ENCODE measurements at places on chromosomes 3 and 15.

DNA sequence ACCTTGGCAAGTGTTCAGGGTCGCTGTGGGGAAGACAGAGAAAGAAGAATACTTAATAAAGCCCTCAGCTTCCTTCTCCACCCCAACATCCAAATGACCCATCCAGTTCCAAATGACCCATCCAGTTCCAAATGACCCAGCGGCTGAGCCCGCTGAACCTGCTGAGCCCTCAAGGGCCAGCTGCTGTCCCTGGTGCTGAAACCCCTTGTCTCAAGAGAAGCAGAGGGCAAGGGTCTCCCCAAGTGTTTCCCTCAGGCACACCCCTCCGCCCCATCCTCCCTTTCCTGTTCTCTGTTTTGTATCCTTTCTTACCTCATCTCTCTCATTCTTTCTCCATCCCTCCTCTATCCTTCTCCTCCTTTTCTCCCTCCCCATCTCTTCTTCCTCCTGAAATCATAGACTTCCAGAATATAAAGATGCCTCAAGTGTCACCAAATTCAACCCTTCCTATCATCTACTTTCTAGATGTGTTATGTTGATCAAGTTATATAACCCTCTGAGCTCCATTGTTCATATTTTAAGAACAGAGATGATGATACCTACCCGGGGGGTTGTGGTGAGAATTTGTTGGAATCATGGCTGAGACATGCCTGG, 29.0 kb downstream of the CCDC33 start:
- no peak for ATAC-seq

DNA sequence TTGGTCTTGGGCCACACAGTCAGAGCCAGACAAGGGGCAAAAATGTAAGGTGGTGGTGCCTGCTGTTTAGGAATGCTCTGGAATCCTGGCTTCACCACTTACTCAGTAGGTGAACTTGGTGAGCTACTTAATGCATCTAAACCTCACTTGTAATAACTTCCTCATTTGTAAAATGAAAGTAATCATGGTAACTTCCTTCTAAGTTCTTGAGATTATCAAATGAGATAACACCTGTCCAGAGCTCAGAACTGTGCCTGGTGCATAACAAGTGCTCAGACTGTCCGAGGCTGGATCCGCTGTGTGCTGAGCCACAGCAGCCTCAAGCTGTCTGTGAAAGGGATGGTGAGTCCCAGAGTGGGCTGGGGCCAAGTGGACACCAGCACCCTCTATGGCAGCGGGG, 62.8 kb upstream of the KY start:
- no peak for ATAC-seq

- ATAC-seq = no peak
Measured at GRCh38 chr15:78234515-78235040, at the start of gene ACSBG1. Gene ACSBG1, minus strand, starts transcription at chr15:78234565. Its CDS starts 64 bp downstream, at chr15:78234501.

GRCh38 chr3:7841451-7841850, 660.2 kb upstream of the LMCD1 start:
- no peak for ATAC-seq

GRCh38 chr3:55487381-55488241, 505 bp upstream of the WNT5A start:
- ATAC-seq = peak; percentile 24

DNA sequence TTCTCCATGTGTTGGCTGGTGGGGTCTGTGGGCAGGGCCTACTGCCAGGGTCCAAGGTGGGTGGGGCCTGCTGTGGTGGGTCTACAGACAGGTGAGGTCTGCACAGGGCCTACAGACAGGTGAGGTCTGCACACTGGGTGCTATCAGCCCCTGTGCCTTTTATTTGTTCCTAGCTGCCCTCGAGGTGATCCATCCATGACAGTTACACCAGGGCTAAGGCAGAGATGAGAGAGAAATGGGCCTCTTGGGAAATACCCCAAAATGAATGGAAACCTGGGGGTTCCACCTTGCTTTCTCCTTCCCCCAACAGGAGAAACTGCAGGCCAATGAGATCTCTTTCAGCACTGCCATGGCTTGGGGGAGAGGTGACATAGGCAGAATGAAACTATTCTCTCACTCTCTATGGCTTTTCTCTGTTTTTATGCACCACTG, 36.4 kb downstream of the CFAP100 start:
- no peak for ATAC-seq

- ATAC-seq = peak; percentile 89
Measured at GRCh38 chr15:78944669-78945407, at the start of gene CTSH. Gene CTSH, minus strand, starts transcription at chr15:78945046. Its CDS starts 65 bp downstream, at chr15:78944981.

DNA sequence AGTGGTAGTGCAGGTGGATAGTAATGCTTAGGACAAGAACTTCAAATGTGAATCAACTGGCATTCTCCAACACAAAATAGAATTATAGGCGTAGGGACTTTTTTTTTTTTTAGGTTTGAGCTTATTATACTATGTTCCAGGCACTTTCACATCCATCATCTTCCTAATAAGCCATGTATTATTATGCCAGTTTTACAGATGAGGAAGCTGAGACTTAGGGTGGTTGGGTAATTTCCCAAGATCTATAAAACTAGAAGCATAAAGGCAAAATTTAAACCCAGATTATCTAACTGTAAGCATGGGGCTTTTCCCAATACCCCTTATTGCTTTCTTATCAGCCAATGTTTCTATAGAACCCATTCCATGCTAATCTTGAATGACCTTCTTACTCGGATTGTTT, 75.1 kb upstream of the ETV5 start:
- ATAC-seq = no peak

GRCh38 chr3:49132437-49133225, at the start of gene LAMB2:
Gene LAMB2, minus strand, starts transcription at chr3:49133050. Its CDS starts 183 bp downstream, at chr3:49132867.
- peak; percentile 79 for ATAC-seq

DNA sequence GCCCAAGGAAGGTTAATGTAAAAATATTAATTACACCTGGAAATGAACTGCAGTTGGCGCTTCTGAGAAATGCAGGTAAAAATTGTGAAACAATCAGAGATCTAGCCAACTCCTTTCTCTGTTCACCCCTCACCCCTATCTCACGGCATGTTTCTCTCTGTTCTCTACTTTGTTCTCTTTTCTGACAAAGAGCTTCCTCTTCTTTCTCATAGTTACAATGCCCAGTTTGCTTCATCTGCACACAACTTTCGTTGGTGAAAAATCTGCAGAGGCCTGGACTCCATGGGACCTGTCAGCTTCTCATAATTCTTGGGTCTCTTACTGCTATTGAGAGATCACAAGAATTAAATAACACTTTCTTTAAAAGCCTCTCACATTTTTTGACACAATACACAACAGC, 212.9 kb upstream of the LRRN1 start:
- ATAC-seq = no peak

DNA sequence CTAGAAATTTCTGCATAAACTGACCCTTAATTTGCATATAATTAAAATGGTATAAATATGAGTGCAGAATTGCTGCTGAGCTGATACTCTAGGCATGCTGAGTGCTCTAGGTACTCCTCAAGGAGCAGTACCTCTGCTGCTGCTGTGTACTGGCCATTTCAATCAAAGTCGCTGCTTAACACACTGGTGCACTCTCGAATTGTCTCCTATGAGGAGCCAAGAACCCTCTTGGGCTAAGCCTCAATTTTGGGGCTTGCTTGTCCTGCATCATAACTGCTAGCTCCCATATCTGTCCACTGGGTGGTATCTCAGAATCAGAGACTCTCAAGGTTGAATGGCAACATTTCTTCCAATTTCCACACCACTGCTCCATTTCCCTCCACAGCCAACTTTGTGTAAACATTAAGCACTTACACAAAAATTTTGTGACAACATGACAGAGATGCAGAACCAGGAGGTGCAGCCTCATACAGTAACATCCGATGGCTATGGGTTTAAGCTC, 82.5 kb downstream of the XXYLT1 start:
- ATAC-seq = peak; percentile 66

- no peak for ATAC-seq
Measured at GRCh38 chr3:155549087-155549486, 195.8 kb downstream of the PLCH1 start.

- no peak for ATAC-seq
Measured at GRCh38 chr3:54969652-54970051, 41.8 kb upstream of the LRTM1 start.

DNA sequence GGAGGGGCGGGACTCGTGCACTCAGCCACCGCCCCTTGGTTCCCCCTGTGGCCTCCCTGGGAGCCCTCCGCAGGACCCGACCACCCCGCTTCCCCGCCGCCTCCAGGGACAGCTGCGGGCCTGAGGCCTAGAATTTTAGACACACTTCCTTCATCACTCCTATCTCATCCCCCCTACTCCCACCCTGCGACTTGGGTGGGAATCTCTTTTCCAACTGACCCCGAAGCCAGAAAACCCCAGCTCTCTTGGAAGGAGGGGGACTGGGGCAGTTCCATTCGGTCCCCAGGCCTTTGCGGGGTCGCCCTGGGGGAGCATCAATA, 289 bp upstream of the TFDP2 start:
- no peak for ATAC-seq

GRCh38 chr3:21893242-21893641, 142.2 kb upstream of the ZNF385D start:
- ATAC-seq = peak; percentile 51

DNA sequence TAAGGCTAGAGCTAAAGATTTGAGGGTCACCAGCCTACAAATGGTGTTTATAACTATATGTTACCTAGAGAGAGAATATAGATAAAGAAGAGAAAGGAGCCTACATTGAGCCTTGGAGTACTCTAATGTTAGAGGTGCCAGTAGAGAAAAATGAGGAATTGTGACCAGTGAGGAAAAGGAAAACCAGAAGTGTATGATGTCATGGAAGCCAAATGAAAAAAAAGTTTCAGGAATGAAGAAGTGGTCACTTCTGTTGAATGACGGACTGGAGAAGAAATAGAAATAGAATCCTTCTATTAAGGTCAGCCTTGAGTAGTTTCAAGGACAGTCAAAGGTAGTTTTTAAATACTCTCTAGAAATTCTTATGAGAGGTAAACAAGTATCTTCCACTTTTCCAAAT, 51.2 kb upstream of the MLF1 start:
- no peak for ATAC-seq

DNA sequence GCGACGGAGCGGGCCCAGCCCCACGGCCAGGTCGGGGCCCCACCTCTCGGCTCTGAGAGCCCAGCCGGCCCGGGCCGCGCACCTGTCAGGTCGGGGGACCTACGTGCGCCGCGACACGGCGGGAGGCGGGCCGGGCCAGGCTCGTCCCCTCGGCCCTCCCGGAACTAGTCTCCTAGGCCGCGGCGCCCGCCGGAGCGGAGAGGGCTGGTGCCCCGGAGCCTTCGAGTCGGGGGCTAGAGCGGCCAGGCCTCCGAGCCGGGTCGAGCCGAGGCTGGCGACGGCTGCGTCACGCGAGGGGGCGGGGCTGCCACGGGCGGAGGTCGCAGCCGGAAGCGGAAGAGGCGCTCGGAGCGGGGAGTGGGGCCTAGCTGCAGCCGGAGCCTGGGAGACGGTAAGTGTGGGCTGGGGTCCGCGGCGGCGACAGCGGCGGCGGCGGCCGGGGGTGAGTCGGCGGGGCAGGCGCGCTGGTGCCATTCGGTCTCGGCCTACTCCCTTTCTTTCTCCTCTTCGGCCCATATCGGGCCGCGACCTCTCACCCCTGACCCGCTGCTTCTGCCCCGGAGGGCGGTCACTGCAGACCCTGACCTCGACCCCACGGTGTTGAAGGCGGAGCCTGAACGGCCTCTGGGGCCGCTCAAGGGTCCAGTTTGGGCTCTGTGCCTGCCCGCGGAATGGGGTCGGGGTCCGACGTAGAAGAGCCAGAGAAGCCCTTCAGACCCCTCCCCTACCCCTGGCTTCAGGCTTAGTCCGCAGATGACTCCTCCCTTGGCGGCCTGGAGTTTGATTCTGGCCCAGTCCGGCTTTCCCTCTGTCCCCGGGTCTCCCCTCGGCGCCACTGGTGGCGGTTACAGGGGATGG, at the start of gene CLK3:
Gene CLK3 (plus strand): TSS at position 329 of the 858 bp plus-strand sequence. CDS start 3,361 bp downstream, outside the sequence.
- peak; percentile 89 for ATAC-seq

DNA sequence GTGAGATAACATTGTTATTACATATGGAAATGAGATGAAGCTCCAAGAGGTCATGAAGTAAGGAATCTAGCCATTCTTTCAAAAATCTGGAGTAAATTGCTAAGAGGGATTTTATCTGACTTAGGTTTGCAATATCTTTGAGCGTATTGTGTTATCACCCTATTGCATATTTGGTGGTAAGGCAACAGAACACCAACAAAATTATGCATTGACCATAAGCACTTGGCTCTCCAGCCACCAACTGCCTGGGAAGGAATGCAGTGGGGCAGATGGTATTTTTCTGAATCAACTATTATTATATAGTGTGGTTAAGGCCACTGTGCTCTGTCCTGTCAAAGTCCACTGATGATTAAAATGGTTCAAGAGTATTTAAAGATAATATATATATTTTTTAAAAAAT, 287.9 kb upstream of the SEMA6D start:
- no peak for ATAC-seq

DNA sequence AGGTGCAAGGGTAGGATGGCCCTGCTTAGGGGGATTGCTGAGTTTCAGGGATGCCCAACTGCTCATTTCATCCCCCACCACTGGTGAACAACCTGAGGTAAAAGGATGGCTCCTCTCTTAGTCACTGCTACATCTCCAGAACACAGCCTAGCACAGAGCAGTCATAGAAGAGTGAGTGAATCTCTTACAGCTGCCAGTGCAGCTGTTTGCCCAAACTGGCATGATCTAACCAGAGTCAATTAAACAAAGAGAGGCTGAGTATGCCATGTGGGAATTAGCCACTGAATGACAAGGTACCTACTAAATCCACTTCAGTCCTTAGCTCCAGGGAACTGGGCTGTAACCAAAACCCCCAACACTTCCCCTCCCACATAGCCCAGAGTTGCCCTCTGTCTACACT, 6.8 kb upstream of the NCKIPSD start:
- no peak for ATAC-seq

GRCh38 chr15:23038726-23039142, 635 bp downstream of the TUBGCP5 start:
- peak; percentile 28 for ATAC-seq

DNA sequence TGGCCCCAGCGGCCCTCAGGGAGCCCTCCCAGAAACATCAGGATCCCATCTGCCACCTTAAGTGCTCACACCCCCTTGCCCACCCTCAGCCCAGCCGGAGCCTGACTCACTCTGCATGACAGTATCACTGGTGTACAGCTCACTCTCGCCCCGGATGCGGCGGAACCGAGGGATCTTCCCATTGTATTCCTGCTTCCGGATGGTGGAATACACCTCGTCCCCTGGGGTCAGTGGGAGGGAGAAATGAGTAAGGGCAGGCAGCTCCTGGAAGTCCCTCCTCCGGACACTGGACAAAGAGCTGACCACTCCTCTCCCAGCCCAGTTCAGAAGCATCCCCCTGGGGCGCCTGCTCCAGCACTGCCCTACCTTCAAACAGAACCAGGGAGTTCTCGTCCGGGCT, 16.5 kb downstream of the SEMA7A start:
- ATAC-seq = no peak

DNA sequence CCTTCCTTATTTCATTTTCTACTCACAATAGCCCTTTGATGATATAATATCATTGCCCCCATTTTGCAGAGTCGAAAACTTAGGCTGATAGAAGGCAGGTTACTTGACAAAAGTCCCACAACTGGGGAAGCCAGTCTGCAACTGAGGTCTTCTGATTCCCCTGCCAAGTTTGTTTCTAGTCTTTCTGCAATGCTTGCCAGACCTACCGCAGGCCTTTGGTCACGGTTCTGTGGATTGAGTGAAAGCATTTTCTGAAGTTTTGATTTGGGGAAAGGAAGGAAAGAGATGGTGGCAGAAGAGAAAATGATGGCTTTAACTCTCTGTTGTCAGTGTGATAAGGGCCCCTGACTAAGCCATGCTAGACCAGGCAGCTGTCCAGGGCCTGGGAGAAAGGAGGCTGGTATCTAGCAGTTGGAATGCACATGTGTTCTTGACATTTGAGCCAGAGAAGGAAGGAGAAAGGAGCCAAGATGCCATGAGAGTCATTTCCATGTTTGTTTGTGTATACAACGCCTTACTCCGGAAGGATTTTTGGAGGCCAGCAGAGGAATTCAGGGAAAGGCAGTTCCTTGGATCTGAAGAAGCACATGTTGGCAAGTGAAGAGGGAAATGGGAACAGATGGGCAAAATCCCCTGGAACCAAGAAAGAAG, 29.9 kb downstream of the FAH start:
- ATAC-seq = peak; percentile 28
